ENCODE measurements at places on chromosomes 1 and 21.

DNA sequence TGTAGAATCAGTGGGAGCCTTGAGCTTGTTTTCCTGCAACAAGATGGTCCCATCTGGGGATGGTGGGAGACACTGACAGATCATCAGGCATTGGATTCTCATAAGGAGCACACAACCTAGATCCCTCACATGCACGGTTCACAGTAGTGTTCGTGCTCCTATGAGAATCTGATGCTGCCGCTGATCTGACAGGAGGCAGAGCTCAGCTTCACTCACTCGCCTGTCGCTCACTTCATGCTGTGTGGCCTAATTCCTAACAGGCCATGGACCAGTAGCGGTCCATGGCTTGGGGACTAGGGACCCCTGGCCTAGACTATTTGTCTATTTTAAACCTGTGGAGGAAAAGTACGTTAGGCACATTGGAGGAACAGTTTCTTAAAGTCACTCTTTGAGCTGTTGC is 140.0 kb downstream of the EDEM3 start:
- no peak for DNase-seq

DNA sequence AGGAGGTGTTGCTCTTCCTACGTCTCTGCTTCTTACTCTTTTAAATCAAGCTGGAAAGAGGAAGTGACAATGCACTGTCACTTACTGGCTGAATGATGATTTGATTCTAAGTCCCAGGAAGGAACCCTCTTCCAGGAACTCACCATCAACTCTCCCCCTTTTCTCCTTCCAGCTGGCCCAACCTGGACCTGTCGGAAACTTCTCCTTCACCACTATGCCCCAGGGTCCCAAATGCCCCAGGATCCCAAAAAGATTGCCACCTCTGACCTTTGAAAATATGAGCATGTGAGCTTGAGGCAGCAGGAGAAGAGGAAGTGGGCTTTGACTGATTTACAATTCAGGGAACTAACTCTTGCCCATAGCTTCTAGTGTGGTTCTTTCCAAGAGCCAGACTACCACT is 5.3 kb upstream of the ADAMTS5 start:
- no peak for DNase-seq

DNA sequence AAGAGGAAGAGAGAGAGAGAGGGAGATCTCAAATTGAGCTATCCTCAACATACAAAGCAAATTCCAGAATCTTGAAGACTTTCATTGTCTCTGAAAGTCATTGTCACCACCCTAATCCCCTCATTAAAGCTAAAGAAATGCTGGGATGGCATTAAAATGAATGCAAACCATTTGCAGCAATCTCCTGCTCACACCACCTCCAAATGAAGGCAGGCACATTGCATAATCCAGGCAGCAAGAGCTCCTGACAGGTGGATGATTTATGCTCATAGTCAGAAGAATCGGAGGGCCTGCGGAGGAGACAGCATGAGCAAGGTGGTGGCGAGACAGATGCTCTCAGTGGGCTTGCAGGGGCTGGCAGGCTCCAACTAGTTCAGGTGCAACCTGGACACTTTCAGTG is 90.2 kb downstream of the ESRRG start:
- DNase-seq: peak; percentile 34

DNA sequence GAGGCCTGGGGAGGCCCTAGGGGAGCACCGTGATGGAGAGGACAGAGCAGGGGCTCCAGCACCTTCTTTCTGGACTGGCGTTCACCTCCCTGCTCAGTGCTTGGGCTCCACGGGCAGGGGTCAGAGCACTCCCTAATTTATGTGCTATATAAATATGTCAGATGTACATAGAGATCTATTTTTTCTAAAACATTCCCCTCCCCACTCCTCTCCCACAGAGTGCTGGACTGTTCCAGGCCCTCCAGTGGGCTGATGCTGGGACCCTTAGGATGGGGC is 5.2 kb downstream of the ELF3 start:
- no peak for DNase-seq

DNA sequence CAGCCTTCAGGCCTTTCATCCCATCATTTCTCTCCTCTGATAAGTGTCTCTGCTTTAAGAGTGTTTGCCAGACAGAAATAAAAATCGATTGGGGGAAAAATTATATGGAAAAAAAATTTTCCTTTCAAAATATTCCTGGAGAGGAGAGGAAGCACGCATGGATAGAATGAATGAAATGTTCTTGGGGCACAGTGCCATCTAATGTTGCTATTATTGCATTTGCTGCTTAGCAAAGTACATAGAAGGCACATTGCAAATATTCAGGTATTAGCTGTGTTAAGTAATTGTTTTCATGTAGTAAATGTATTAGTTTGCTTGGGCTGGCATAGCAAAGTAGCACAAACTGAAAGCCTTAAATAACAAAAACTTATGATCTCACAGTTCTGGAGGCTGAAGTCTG is 18.1 kb downstream of the B3GALT5 start:
- DNase-seq: no peak

- no peak for DNase-seq
Observed at GRCh38 chr1:219152751-219153150, 20.9 kb upstream of the LYPLAL1 start.

- DNase-seq: no peak
Observed at GRCh38 chr1:232754930-232755329, 50.3 kb upstream of the MAP10 start.

DNA sequence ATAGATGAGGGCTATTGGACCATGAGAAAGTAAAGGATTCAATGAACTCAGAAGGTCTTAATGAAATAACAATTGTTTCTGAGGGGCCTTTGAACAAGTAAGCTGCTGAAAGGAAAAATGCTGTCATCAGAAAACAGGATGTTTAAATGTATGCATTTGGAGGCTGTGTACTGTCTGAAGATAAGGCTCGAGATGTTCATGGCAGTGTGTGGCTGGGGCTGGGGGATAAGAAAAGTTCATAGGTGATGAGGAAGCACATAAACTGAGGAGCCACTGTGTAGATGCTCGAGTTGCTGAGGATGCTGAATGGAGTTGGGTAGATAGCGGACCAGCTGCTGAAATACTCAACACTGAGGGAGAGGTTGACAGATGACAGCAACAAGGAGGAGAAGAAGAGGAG is 17.8 kb downstream of the THEM4 start:
- DNase-seq: no peak

DNA sequence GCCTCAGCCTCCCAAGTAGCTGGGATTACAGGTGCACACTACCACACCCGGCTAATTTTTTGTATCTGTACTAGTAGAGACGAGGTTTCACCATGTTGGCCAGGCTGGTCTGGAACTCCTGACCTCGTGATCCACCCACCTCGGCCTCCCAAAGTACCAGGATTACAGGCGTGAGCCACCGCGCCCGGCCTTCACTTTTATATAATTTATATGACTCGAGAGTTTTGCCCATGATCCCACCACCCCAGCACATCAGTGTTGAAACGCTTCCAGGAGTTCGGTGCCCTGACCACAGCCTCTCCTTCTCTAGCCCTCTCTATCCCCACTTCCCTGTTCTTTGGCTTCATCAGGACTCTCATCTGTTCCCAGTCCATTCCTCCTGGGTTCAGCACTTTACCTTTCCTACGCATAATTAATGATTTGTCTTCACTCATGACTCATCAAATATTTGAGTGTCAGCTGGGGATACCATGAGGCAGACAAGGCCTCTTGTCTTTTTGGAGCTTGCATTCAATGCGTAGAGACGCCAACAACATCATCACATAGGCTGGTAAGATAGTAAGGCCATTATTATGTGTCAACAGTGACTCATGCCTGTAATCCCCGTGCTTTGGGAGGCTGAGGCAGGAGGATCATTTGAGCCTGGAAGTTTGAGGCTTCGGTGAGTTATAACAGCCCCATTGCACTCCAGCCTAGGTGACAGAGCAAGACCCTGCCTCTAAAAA is 1.4 kb downstream of the PMF1 start:
- DNase-seq: no peak

DNA sequence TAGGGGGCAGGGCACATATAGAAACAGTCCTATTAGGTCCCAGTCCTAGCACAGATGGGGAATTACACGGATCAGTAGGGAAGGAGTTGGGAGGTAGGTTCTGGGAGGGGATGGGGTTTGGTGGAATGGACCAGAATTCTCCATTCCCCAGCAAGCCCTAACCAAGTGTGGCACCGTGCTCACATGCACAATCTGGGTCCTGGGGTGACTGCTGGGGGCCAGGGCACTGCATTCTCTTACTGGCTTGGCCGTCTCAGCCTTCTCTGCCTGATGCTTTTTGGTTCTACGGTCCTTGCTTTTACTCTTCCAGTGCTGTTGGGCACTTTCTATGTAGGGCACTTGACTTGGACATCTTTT is 53.9 kb downstream of the NENF start:
- DNase-seq: no peak

DNA sequence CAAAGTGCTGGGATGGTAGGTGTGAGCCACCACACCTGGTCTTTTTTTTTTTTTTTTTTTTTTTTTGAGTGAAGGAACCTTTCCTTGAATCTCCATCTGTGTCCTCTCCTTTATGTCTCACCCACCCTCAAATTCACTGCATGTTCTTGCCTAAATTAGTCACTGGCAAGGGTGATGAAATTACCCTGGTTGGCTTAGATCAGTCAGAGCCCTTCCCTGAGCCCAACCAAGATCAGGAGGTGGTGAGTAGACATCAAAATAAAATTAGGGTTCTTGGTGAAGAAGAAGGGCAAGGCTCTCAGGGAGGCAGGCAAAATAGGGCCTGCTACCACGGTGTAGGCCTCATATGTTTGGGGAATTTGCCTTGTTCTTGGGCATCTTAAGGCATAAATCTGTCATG is 5.3 kb upstream of the TNN start:
- no peak for DNase-seq

DNA sequence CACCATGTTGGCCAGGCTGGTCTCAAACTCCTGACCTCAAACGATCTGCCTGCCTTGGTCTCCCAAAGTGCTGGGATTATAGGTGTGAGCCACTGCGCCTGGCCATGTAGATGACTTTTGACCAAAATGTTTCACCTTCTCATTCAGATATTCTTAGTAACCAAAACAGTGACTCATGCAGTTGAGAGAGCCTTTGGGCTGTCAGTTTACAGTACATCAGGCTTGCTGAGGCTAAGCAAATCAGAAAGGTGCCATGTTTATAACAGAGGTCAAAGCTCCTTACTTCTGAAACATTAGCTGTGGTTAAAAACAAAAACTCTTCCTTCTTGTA is 21.0 kb downstream of the CNIH4 start:
- no peak for DNase-seq

GRCh38 chr1:95584315-95584714 is 350.3 kb downstream of the RWDD3 start:
- no peak for DNase-seq

DNA sequence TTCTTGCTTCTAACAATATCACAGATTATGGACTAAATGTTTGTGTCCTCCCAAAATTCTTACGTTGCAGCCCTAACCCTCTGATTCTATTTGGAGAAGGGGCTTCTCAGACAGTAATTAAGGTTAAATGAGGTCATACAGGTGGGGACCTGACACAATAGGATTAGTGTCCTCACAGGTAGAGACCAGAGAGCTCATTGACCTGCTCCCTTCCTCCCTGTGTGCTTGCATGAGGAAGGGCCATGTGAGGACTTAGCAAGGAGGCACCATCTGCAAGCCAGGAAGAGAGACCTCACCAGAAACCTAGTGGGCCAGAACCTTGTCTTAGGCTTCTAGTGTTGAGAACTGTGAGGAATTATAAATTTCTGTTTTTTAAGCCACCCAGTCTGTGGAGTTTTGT is 322.6 kb downstream of the SMYD3 start:
- DNase-seq: no peak

DNA sequence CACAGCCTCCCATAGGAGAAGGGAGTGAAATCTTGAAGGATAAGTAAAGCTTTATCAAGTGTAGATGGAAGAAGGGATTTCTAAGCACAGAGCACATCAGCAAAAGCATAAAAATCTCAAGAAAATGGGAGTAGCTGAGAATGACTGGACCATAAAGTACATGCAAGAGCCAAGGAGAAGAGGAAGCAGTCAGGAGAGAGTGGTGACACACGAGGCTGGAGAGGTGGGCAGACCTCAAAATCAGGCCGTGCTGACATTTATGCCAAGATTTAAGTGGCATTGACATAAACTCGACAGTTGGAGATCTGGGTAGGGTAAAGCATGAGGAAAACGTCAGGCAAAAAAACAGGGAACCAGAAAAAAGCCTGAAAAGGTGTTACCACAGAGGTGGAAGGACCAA is 62.3 kb downstream of the GFI1 start:
- no peak for DNase-seq

DNA sequence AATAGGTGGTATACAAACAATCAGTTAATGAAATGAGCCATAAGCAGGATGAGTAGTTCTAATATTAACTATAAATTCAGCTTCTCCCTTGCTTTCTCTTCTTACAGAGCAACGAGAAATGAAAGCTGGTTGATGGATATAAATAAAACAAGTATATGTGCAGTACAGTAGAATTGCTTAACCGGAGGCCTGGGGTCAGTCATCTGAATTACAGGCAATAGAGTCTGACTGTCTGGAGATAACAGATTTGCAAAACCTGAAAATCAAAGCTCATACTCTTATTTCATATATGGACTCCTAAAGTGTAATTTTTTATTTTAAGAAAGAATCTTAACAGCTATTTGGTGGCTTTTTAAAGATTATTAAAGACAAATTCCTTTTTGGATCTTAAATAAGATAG is 43.1 kb upstream of the SGIP1 start:
- DNase-seq: no peak

- DNase-seq: peak; percentile 54
Observed at GRCh38 chr1:9751971-9752370, 71.8 kb downstream of the CLSTN1 start.

GRCh38 chr1:40038697-40039096 is 1.8 kb upstream of the CAP1 start:
- no peak for DNase-seq

- no peak for DNase-seq
Observed at GRCh38 chr1:116671912-116672311, 4.4 kb upstream of the IGSF3 start.

DNA sequence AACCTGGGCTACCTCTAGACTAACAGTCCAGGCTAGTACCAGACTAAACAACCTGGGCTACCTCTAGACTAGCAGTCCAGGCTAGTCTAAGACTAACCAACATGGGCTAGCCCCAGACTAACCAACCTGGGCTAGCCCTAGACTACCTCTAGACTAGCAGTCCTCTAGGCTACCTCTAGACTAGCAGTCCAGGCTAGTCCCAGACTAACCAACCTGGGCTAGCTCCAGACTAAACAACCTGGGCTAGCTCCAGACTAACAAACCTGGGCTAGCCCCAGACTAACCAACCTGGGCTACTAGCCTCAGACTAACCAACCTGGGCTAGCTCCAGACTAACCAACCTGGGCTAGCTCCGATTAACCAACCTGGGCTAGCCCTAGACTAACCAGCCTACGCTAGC is 2.0 kb downstream of the TFF2 start:
- no peak for DNase-seq

DNA sequence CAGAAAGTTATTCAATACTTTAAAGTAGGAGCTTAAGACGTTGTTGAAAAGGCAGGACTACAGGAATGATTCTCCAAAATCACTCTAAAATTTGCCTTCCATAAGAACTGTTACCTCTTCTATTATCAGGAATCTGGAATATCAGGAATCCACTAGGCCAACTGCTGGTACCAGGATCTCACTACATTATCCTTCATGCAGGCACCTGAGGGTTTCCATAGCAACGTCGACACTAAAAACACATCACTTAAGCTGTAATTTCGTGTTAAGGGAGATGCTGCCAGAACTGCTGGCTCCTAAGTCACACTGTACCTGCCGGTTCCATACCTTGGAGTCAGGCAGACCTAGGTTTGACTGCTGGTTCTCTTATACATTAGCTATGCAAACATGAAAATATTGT is 139.7 kb upstream of the C1orf87 start:
- no peak for DNase-seq

Data from cerebellum (tissue), 4 donors.